ENCODE measurements at places on chromosomes 2 and 18.

DNA sequence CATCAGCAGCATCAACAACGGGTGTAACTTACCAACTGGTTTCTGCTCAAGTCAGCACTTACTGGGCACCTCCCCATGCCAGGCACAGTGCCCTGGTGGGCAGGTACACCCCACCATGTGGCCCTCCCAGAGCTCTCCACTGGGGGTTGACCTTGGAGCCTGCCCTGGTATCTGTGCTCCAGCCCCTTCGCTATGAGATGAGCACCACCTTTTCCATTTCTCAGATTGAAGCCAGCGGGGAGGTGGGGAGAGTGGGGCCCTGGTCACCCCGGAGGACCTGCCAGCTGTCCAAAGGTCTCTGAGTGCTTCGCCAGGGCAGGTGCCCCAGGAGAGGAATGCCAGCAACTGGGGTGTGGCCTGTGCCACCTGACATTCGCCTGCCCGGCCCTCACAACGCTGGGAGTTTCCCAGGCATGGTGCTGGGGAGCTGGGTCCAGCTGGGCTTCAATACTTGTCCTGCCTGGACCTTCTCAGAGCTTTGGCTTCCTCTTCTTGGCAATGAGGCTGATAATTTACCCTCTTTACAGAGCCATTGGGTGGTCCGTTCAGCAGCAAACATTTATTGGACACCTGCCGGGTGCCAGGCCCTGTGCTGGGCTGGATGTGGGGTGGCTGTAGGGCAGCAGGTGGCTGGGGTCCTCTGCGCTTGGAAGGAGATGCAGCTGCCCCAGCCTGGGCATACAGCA is 5.9 kb upstream of the ZAP70 start:
- DNase-seq: no peak

DNA sequence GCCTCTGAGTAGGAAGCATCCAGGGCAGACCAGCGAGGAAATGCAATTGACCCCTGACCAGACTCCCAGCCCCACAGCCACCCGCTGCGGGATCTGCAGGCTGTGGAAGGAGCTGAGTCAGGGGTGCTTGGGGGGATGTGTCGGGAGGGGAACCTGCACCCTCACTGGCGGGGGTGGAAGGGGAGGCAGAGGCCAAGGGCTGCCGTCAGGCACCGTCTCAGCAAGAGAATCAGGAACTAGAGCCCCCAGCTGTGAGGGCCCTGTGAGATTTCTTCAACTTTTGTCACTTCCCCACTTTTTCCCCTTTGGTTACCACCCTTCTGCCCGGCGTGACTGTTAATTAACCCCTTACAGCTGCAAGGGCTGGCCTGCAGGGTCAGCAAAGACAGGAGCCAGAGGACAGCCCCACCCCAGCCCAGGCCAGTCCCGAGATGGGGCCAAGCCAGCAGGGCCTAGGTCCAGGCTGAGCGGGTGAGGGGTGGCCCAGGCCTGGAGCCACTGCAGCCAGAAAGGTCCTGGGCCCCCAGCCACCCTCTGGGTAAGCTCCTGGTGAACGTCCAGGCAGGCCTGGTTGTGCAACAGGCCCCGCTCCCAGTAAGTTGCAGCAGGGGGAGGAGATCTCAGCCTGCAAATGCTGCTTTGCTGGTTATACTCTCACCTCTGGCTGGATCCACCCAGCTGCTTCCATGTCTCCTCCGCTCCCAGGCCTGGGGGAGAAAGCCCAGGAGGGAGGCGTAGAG is 147.0 kb upstream of the ID2 start:
- DNase-seq: no peak

DNA sequence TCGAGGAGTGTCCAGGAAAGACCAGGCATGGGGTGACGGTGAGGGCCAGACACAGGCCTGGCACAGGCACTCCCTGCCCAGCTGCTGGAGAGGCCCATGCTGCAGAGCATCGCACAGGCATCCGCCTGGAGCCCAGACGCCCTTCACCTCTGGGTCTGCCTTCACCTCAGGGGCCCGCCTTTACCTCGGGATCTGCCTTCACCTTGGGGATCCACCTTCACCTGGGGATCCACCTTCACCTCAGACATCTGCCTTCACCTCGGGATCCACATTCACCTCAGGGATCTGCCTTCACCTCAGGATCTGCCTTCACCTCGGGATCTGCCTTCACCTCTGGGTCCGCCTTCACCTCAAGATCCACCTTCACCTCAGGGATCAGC is 7.7 kb downstream of the KIF1A start:
- no peak for DNase-seq

- DNase-seq: no peak
Measured at GRCh38 chr18:31250902-31251301, 67.1 kb upstream of the DSG1 start.

- DNase-seq: no peak
Measured at GRCh38 chr2:108612514-108613183, 78.4 kb downstream of the LIMS1 start.

GRCh38 chr2:46329803-46330775 is 32.9 kb downstream of the EPAS1 start:
- no peak for DNase-seq

DNA sequence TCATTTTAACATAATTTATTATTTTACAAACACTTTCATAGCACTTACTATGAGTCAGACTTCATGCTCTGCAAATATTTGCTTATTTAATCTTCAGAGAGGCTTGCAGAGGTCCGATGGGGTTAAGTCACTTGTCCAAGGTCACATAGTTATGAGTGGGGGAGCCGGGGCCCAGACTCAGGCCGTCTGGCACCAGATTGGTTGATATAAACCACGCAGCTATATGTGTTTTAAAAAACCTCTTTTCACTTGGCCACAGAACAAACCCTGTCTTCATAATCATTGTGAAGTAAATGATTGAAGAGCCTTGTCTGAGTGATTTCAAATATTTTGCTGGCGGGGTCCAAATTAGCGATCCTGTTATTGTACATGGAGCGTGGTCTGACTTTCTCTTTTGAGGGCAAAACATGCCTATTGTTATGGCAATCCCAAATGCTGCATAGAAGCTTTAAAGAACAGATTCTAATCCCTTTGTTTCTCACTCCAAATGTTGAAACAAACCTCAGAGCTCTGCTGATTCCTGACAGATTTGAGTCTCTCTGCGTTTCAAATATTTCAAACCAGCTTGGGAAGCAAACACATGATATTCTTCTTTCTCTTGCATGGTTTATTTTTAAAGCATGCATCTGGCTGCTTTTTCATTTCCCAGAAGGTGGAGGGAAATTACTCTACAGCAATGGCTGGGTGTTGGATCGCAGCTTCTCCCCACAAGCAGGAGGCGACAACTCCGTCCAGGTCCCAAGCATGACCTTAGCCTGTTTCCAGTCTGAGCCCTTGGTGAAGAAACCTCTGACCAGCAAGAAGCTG is 142.4 kb downstream of the DDX1 start:
- peak; percentile 41 for DNase-seq

DNA sequence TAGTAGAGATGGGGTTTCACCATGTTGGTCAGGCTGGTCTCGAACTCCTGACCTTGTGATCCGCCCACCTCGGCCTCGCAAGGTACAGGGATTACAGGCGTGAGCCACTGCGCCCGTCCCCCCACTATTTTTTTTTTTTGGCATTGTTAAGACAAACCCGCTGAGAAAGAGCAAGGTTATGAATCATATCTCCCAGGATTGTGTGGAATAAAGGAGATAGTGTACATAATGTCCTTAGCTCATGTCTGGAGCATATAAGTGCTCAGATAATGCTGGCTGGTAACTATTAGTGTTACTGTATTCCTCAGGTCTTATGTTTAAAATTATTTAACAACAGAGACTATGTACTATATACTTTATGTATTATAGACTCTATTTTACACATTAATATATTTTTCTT is 36.0 kb downstream of the TTC27 start:
- DNase-seq: no peak

DNA sequence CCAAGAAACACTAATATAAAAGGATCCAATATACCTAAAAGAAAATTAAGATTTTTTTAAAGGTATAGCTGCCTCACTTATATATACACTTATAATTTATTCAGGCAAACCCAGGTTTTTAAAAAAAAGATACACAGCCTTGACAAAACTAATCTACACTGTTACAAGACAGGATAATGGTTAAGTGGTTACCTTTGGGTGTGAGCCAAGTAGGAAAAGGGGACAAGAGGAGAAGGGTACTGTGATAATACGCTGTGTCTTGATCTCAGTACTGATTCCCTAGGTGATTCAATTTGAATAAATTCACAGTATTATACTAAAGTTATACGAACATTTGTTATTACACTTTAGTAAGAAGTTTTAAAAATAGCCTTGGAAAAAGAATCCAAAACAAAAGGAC is 30.6 kb downstream of the KLHL41 start:
- DNase-seq: no peak

- DNase-seq: no peak
Measured at GRCh38 chr2:175964195-175964594, 37.9 kb downstream of the LNPK start.

DNA sequence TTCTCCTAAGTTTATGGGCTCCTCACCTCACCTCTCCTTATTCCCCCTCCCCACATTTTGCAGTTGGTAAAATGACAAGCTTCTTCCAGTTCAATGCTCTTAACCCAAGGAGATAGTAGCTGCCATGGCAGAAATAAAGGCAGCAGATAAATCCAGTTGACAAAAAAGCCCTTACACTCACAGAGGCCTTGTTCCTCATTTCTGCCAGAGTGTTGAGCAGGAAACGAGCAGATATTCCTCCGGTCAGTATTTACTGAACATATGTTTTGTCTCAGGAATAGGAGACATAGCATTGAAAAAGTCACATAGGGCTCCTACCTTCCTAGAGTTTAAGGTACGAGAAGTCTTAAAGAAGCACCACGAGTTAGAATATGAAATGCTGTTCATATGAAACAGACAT is 493.7 kb upstream of the TNP1 start:
- DNase-seq: no peak
